ENCODE measurements at places on chromosomes 4 and X. TPM values are rescaled to one million over a fixed set of nuclear protein-coding genes. Genes with fewer than 3 reads are reported as not detected.

ADGRL3 gene
- total RNA-seq: 0.28 TPM

DNA sequence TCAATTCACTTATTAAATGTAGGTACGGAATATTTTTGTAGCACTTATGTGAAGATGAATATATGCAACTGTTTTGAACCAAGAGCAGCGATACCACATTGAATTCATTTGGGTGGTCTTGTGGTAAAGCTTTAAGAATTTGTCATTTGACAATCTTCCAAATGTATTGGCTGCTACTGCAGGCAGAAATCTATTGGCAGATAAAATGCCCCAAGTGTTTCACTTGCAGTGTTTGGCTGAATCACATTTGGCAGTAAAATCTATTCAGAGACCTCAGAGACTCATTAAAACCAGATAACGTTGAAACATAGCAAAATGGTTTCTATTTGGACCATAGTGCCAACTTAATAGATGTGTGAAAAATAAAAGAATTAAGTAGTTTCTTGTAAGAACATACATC lies 303.4 kb downstream of the FGF13 start:
- DNase-seq: no peak
- no peak overlapping the region for H3K4me3 ChIP-seq
- H3K36me3 ChIP-seq: no peaks in the 10 kb centered on the region

DNA sequence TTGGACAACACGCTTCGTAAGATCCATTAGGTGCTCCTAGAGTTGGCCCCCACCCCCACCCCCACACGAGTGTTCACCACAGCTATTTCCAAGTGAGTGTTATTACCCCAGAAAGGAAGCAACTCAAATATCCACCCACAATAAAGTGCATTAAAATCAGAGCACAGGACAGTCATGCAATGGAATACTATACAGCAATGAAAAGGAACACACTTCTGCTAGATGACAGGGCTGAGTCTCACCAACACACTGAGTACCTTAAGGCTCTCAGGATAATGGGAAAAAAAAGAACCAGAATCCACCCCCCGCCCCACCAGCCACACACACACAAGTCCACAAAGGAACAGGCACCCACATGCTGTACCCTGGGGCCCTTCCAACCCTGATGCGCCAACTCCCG lies 21.0 kb downstream of the LRPAP1 start:
- no peak for DNase-seq
- H3K27me3 ChIP-seq: no peaks in the 10 kb centered on the region
- H3K4me1 ChIP-seq: no peaks in the 10 kb centered on the region
- peaks cover 29% of the 10 kb centered on the region for H3K36me3 ChIP-seq
- H3K4me3 ChIP-seq: no peak overlapping the region
- no peak overlapping the region for H3K27ac ChIP-seq

GRCh38 chr4:126614356-126614855 lies 1018.4 kb upstream of the INTU start:
- no peaks in the 10 kb centered on the region for H3K27me3 ChIP-seq
- H3K27ac ChIP-seq: no peak overlapping the region
- DNase-seq: no peak
- H3K4me3 ChIP-seq: no peak overlapping the region
- no peaks in the 10 kb centered on the region for H3K4me1 ChIP-seq

GRCh38 chr4:137283737-137284136 lies 248.6 kb downstream of the PCDH18 start:
- H3K27me3 ChIP-seq: no peaks in the 10 kb centered on the region
- H3K36me3 ChIP-seq: no peaks in the 10 kb centered on the region
- DNase-seq: no peak
- H3K27ac ChIP-seq: no peak overlapping the region
- no peak overlapping the region for H3K4me3 ChIP-seq
- no peaks in the 10 kb centered on the region for H3K4me1 ChIP-seq

All from pancreas (tissue), 10 donors.